ENCODE measurements at places on chromosomes 16 and 17. TPM values are rescaled to one million over a fixed set of nuclear protein-coding genes. Genes with fewer than 3 reads are reported as not detected.

C16orf96 gene
- 0.30 TPM for total RNA-seq

XYLT2 gene
- total RNA-seq: 21.2 TPM

SLC52A1 gene
- not detected for total RNA-seq

- H3K36me3 ChIP-seq: no peaks in the 10 kb centered on the region
- DNase-seq: no peak
- H3K27ac ChIP-seq: no peak overlapping the region
Measured at GRCh38 chr17:12222392-12222791, 201.7 kb downstream of the MAP2K4 start.

DNA sequence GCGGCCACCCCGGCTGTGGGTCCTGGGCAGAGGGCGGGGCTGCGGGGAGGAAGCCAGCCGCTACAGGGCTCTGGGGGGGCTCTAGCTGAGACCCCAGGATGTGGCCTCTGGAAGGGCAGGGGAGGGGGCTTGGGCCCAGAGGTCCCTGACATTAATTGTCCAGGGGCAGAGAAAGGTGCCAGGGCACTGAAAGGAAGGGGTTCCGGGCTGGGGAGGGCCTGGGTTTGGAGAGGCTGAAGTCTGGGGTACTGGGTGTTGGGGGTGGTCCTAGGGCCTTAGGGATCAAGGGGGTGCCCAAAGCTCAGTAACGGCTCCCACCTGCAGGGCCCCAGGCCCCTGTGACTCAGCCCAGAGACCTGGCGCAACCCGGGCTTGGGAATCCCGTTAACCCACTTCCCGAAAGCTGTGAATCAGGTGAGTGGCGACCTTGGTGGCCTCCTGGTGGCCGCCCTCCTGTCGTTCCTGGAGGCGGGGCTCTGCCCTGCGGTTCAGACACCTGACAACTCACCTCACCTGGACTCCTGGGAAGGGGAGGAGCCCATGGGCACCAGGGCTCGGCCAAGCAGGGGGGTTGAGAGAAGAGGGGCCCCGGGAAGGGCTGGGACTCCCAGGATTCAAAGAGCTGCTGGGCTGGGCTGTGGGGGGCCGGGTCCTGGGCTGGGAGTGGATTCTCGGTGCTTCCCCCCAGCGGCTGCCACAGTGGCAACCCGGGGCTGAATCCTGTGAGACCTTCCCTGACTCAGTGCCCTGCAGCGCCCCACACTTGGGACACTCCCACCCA lies 465 bp upstream of the PRSS22 start:
- DNase-seq: no peak
- no peak overlapping the region for H3K27ac ChIP-seq
- H3K4me3 ChIP-seq: peak overlapping the region; percentile 44
- no peaks in the 10 kb centered on the region for H3K36me3 ChIP-seq
- peaks cover 49% of the 10 kb centered on the region for H3K27me3 ChIP-seq
- peaks cover 22% of the 10 kb centered on the region for H3K4me1 ChIP-seq

GRCh38 chr16:88718178-88718577 lies 11.9 kb downstream of the CTU2 start:
- H3K4me3 ChIP-seq: no peak overlapping the region
- DNase-seq: no peak
- H3K4me1 ChIP-seq: peaks cover 3% of the 10 kb centered on the region
- H3K27ac ChIP-seq: no peak overlapping the region
- H3K27me3 ChIP-seq: no peaks in the 10 kb centered on the region
- peaks cover 96% of the 10 kb centered on the region for H3K36me3 ChIP-seq

- DNase-seq: no peak
- H3K4me1 ChIP-seq: peaks cover 14% of the 10 kb centered on the region
- no peaks in the 10 kb centered on the region for H3K27me3 ChIP-seq
- no peak overlapping the region for H3K4me3 ChIP-seq
Measured at GRCh38 chr17:67526700-67527099, 149.6 kb downstream of the PITPNC1 start.

- H3K27me3 ChIP-seq: peaks cover 42% of the 10 kb centered on the region
- DNase-seq: no peak
- no peak overlapping the region for H3K27ac ChIP-seq
- H3K36me3 ChIP-seq: no peaks in the 10 kb centered on the region
Measured at GRCh38 chr16:54928016-54928356, 2.7 kb upstream of the IRX5 start.
